Stimulated activated CD8-positive, alpha-beta memory T cell treated with anti-CD3 and anti-CD28 coated beads, Interleukin-4, amount 100 ng/mL, for 1 hour (primary cell): ENCODE measurements at places on chromosomes 16 and 17.

GRCh38 chr16:82753821-82754220 is 127.1 kb downstream of the CDH13 start:
- no peak for DNase-seq

- no peak for DNase-seq
Measured at GRCh38 chr17:45116434-45117016, 15.8 kb downstream of the PLCD3 start.

- DNase-seq = no peak
Measured at GRCh38 chr16:17448640-17449638, 21.8 kb downstream of the XYLT1 start.

DNA sequence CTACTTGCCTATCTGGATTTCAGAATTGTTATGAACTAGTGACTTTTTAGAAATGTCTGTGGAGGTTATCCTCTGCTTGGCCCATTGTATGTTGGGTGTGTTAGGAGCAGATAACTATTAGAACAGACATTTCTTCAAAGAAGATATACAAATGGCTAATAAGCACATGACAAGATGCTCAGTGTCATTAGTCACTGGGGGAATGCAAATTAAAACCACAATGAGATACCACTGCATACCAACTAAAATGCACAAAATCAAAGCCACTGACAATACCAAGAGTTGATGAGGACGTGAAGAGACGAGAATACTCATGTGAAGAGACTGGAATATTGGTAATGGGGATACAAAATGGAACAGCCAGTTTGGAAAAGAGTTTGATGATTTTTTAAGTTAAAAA is 39.2 kb downstream of the CEP112 start:
- no peak for DNase-seq

- DNase-seq = no peak
Measured at GRCh38 chr16:12162151-12162985, 185.8 kb downstream of the SNX29 start.

DNA sequence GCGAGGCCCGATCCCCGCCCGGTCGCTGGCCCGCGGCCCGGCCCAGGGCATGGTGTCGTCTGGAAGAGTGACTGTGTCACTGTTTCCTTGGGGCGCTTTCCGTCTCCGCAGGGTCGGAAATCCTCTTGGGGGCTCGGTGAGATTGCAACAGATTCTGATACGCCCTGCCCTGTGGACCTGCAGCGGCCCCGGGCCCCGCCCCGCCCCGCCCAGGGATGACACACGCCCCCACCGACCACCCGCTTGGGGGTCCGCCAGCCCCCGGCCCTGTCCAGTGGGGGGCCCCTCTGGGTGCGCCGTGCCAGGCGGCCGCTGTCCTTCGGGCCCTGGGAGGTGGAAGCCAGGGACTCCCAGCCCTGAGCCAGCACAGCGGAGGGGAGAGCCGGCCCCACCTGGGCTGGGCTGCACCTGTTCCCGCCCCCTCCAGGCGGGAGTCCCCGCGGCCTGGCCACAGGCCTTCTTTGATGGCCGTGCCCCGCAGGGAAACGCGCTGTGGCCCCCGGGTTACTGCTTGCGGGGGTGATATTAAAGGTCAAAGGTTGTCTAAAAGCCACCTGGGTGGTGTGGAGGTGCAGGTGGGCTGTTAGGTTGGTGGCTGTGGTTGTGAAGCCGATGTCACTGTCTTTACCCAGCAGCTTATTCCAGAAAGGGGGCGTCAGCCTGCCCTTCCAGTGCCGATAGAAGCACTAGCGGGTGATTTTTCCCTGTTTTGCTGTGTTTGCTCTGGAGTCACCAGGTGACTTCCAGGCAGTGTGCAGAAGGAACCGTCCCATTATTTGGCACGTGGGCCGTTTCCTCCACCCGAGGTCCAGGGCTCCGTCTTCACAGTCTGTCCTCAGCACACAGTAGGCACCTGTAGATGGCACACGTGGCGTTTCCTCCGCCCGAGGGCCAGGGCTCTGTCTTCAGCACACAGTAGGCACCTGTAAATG is 752 bp downstream of the TBC1D24 start:
- no peak for DNase-seq

- no peak for DNase-seq
Measured at GRCh38 chr17:56540836-56541235, 52.7 kb upstream of the NOG start.

GRCh38 chr16:83854420-83854819 is 44.5 kb upstream of the MLYCD start:
- no peak for DNase-seq

DNA sequence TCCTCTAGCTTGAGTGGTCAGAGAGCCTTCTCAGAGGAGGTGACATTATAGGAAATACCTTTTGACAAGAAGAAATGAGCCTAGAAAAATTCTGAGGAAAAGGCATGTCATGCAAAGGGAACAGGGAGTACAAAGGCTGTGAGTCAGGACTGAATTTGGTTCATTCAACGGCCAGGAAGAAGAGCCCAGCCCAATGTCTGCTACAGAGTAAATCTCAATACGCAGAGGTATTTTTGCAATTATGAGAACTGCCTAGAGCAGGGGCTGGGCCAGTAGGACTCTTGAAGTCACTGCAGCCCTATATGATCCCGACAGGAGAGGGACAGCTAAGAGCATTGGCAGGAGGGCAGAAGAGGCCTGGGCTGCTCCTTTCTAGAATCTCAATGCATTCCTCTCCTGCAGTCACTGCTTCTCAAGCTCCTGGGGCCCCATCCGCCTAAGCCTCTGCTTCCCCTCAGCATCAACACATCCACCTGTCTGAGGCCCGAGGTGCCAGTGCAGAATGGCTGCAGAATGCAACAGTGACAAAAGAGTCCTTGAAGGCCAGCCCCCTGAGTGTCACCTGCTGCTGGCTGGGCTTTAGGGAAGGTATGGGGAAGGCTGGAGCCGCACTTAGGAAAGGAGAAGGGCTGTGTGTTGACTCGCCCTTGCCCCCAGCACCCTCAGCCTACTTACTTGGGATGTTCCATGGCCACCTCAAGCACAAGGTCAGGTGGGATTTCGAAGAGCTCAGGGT is 20.1 kb downstream of the NOS2 start:
- no peak for DNase-seq

DNA sequence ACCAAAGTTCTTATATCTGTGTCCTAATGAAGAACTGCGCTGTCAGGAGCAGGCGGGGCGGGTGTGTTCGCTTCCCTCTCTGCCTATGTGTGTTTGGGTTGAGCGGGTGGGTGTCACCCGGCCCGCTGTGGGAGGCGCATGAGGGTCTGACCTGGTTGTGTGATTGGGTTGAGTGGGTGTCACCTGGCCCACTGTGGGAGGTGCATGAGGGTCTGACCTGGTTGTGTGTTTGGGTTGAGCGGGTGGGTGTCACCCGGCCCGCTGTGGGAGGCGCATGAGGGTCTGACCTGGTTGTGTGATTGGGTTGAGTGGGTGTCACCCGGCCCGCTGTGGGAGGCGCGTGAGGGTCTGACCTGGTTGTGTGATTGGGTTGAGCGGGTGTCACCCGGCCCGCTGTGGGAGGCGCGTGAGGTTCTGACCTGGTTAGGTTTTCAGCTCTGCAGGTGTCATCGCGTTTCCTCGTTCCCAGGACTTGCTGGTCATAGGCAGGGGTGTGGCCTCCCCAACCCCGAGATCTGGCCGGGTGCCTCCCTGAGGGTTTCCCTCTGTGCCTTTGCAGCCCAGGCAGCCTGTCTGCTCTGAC is 69.6 kb upstream of the ZNF750 start:
- no peak for DNase-seq

DNA sequence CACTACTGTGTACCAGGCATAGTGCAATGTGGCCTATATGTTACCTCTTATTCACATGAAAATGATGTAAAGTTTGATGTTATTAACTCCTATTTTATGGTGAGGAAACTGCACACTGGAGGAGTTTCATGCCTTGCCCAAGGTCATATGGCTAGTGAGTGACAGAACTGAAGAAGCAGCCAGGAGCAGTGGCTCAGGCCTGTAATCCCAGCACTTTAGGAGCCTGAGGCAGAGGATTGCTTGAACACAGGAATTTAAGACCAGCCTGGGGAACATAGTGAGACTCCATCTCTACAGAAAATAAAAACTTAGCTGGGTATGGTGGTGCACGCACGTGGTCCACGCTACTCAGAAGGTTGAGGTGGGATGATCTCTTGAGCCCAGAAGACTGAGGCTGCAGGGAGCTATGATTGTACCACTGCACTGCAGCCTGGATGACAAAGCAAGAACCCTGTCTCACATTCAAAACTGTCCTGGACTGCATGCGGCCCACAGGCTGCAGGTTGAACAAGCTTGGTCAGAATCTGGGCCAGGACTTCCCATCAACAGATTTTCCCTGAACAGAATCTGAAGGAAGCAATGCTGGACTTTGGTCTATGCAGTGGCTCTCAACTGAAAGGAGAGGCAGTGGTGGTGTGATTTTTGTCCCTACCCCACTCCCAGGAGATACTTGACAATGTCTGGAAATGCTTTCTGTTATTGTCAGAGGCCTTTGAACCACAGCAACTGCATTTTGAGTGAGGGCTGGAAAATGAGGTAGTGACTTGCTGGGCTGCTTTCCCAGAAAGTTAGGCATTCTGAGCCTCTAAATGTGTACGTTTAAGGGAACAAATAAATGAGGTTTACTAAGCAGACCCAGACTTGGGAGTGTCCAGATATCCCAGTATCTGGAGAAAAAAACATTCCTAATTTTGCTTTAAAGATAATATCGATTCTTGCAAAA is 479.5 kb downstream of the TMEM114 start:
- DNase-seq = no peak

GRCh38 chr17:42334677-42335076 is 46.4 kb downstream of the STAT5A start:
- DNase-seq = no peak

DNA sequence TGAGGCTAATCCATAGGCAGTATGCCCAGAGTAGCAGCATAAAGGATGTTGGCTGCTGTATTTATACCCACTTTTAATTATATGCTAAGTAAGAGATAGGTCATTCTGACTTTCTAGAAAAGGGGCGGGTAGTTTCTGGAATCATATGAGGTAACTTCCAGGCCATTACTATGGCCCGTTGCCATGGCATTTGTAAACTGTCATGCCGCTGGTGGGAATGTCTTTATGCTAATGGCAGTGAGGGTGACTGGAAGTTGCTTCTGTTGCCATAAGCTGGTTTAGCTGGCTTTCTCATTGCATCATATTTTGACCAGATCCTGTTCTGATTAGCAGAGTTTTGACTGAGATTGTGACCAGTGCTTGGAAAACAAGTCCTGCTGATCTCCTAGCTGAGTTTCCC is 929.6 kb upstream of the CDH8 start:
- DNase-seq = no peak

DNA sequence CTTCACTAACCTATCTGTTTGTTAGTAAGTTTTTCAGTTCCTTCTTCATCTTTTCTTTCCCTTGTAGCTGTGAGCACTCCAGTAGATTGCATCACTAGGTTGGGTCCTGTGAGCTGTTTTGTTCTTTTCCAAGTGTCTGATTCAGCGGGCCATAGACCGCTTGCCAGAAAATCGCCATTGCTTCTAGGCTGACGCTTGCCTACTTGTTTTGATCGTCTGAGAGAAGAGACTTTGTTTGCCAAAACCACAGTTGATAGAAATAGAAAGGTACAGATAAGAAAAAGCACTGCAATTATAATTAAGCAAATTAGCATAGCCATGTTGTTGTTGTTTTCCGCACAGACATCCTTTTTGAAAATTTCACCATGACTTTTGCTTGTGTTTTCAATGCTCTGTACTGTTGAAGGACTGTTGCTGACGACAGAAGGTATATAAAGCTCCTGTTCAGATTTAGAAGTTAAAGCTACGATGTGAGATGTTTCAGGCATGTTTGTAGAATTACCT is 3.1 kb downstream of the EVI2A start:
- DNase-seq = peak; percentile 18
